ENCODE measurements at places on chromosomes 11 and 22.

DNA sequence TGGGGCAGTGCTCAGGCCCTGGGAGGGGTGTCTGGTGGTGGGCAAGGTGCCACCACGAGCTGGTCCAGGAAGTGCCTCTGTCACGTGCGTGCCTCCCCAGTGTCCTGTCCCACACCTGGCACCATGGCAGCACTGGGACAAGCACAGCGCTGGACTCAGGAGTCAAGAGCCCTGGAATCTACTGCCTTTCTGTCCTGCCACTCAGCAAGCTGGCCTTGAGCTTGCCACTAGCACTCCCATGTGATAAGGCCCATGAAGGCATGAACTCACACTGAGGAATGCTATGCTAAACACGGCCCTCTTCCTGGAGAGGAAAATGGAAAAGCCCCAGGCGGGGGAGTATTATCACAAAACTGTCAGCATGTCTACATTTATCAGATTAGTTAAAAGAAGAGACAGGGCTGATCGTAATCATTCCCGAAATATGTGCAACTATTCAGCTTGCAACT is 50.7 kb upstream of the SLC35C1 start:
- no peak for DNase-seq
- peaks cover 47% of the 10 kb centered on the region for H3K27me3 ChIP-seq
- H3K27ac ChIP-seq: no peak overlapping the region
- H3K4me3 ChIP-seq: no peak overlapping the region
- no peaks in the 10 kb centered on the region for H3K4me1 ChIP-seq

DNA sequence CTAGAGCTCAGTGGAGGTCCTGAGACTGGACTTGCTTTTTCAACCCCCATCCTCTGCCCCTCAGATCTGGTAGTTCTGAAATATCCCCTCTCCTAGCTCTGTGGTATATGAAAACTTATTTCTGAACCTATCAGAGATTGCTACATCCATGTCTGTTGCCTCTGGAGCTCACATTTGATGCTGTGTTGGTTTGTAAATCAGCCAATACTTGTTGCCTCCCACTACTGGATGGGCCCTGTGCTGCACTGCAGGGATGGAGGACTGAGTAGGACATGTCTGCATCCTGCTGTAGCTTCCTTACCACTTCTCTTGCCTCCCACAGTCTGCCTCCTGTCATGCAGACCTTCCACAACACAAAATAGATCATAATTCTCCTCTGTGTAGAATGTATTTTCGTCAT is 5.2 kb downstream of the OLFML1 start:
- DNase-seq: no peak
- H3K36me3 ChIP-seq: peaks cover 8% of the 10 kb centered on the region
- no peak overlapping the region for H3K4me3 ChIP-seq
- H3K27ac ChIP-seq: no peak overlapping the region
- no peaks in the 10 kb centered on the region for H3K27me3 ChIP-seq

DNA sequence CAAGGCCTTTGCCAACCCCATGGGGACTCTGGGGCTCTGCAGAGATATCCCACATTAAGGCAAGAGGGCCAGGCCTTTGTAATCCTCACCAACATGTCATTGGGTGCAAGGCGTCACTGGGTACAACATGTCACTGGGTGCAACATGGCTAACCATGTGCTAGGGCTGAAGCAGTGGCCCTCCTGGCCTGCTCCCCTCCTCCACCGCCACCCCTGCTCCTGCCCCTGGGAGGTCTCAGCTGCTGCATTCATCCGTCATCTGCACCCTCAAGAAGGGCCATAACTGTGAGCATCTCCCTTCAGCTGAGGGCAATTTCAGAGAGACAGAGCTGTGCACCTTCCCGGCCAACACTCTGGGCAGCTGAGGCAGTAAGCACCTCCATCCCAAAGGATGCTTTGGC is 16.7 kb upstream of the OAF start:
- H3K27ac ChIP-seq: no peak overlapping the region
- H3K4me3 ChIP-seq: no peak overlapping the region
- no peak for DNase-seq
- H3K36me3 ChIP-seq: no peaks in the 10 kb centered on the region

- no peak for DNase-seq
- H3K36me3 ChIP-seq: no peaks in the 10 kb centered on the region
- H3K27me3 ChIP-seq: peaks cover 8% of the 10 kb centered on the region
- H3K4me3 ChIP-seq: no peak overlapping the region
- no peak overlapping the region for H3K27ac ChIP-seq
Observed at GRCh38 chr11:36051235-36052144, 107.6 kb downstream of the LDLRAD3 start.

GRCh38 chr11:45165386-45165785 is 18.9 kb downstream of the PRDM11 start:
- H3K36me3 ChIP-seq: no peaks in the 10 kb centered on the region
- H3K27ac ChIP-seq: no peak overlapping the region
- peaks cover 35% of the 10 kb centered on the region for H3K4me1 ChIP-seq
- H3K27me3 ChIP-seq: no peaks in the 10 kb centered on the region
- no peak for DNase-seq
- no peak overlapping the region for H3K4me3 ChIP-seq
